Adrenal gland (tissue), 19 donors: ENCODE measurements at places on chromosomes 6 and 20. TPM values are rescaled to one million over a fixed set of nuclear protein-coding genes. Genes with fewer than 3 reads are reported as not detected.

DNA sequence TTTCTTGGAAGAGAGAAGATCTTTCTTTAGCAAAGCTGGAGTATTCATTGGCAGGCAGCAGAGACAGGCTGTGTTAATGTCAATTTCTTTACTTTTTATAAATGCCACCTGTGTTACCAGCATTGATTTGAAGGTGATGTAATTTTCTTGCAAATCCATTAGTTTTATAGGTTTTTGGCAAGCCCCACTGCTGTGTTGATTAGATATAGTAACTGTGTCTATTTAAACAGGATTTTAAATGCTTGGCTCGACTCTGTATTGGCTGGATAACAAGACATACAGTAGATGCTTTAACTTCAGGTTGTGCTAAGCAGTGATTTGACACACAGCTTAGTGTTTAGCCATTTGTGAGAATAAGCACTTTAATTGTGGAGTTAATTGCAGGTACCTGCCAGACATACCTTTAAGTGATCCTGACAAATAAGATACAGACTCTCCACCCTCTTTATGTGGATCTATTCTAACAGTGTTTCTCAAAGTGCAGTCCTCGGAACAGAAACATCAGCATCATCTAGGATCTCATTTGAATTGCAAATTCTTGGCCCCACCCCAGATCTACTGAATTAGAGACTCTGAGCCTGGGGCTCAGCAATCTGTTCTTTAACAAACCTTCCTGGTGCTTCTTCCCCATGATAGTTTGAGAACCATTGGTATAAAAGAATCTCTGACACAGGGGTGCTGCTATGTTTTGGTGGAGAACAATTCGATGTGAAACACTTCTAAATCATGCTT lies 397.5 kb downstream of the HDGFL1 start:
- no peak overlapping the region for H3K4me3 ChIP-seq
- H3K27ac ChIP-seq, result no peak overlapping the region
- H3K27me3 ChIP-seq, result no peaks in the 10 kb centered on the region
- DNase-seq, result no peak

- peak; percentile 88 for DNase-seq
- H3K27me3 ChIP-seq, result no peaks in the 10 kb centered on the region
- peak overlapping the region; percentile 98 for H3K27ac ChIP-seq
- peak overlapping the region; percentile 50 for H3K4me3 ChIP-seq
Measured at GRCh38 chr6:31821301-31822035, 6.1 kb upstream of the HSPA1B start.

DNA sequence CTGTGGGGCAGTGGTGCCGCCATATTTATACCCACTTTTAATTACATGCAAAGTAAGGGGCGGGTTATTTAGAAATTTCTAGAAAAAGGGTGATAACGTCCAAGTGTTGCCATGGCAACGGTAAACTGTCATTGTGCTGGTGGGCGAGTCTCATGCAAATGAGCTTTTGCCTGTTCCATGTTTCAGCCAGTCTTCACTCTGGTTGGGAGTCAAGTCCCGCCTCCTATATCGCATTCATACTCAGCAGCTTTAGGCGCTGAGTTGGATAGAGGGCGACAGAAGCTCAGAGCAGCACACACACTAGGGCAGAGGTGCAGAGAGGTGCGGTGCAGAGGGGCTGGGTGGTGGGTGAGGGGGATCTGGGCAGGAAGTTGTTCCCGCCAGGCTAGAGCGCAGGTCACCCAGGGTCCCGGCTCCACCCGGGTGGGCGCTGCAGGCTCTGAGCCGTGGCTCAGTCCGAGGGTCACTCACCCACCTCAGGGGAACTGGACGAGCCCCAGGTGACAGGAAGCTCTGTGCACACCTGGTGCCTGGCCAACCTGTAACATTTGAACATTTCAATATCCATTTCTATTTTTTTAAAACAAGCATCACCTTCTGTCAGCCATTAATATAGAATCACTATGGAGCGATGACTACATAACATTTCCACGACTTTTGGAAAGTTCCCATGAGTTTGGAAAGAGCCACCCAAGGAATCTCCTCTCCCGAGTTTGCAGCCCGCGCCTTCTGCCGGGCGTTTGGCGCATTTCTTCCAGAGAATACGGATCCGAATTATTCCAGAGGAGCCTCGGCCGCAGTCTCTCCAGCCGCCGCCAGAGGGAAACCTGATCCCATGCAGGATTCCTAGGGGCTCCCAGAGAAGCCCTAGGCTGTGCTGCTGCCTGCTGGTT lies 89.1 kb upstream of the PHACTR3 start:
- H3K27ac ChIP-seq, result no peak overlapping the region
- no peaks in the 10 kb centered on the region for H3K4me1 ChIP-seq
- peak; percentile 70 for DNase-seq
- H3K27me3 ChIP-seq, result peaks cover 27% of the 10 kb centered on the region
- H3K36me3 ChIP-seq, result no peaks in the 10 kb centered on the region
- no peak overlapping the region for H3K4me3 ChIP-seq

TBPL1 gene
- total RNA-seq, result 18.2 TPM

KIAA1755 gene
- total RNA-seq, result 0.78 TPM

DNA sequence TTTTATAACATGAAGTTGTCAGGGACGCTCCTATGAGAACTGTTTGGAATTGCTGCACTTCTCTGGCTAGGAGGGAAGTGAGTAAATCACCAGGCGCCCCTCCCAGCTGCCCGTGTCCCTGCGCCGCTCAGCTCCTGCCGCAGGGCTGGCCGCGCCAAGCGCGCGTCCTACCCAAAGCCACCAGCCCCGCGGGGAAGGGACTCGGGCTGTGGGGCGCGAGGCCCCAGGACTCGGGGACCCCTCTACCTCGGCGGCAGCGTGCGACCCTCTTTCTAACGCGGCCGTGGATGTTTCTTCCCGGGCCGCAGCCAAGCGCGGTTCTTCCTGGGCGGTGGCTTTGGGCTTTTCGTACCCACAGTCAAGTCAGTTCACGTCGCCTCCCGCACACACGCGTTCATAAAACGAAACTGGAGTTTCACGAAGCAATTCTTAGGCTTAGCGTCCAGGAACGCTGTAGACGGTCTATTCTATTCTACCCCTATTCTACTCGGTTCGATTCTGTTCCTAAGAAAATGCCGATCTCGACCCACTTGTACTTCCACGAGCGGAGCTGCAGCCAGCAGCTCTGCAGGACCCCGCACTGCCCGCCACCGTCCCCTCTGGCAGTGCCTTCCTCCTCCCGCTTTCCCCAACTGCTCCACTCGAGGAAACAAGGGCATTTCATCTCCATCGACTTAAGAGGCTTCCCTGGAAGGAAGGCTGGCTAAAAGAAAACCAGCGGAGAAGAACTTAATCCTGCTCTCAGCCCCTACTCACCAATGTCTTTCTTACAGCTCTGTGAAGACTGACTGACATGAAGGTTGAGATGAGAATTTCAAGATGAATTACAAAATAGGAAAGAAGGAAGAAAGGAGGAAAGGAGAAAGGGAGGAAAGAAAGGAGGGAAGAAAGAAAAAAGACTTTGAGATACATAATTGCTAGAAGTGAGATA lies 15.4 kb downstream of the FOXC1 start:
- H3K4me3 ChIP-seq, result peak overlapping the region; percentile 58
- peaks cover 3% of the 10 kb centered on the region for H3K27me3 ChIP-seq
- H3K27ac ChIP-seq, result peak overlapping the region; percentile 73
- DNase-seq, result peak; percentile 35
- no peaks in the 10 kb centered on the region for H3K36me3 ChIP-seq

GRCh38 chr6:19788686-19789085 lies 48.5 kb upstream of the ID4 start:
- no peak for DNase-seq
- H3K4me3 ChIP-seq, result no peak overlapping the region
- no peaks in the 10 kb centered on the region for H3K4me1 ChIP-seq
- H3K27me3 ChIP-seq, result peaks cover 4% of the 10 kb centered on the region
- no peak overlapping the region for H3K27ac ChIP-seq

GRCh38 chr6:42101186-42101657 lies 41.2 kb downstream of the C6orf132 start:
- H3K4me1 ChIP-seq, result peaks cover 38% of the 10 kb centered on the region
- no peak for DNase-seq
- H3K4me3 ChIP-seq, result no peak overlapping the region
- H3K27ac ChIP-seq, result peak overlapping the region; percentile 84
- no peaks in the 10 kb centered on the region for H3K36me3 ChIP-seq
